ENCODE measurements at places on chromosomes 1 and 21.

DNA sequence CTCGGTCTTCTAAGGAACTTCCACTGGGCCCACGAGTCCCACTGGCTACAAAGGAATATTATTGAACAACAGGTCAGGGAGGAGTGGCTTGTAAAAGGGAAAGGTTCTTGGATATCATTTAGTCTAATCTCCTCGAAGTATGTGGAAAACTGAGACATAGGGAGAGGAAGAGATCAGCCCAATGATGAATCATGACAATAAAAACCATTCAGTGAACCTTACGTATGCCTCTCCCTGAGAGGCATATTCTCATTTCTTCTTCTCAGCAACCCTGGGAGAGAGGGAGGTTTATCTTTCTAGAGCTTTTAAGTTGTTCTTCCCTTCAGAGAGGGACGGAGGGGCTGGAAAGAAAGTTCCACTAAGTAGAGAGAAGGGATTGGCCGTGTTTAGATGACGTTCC lies 5.3 kb upstream of the MOB3C start:
- DNase-seq = no peak

GRCh38 chr21:29991624-29992023 lies 51.8 kb upstream of the GRIK1 start:
- DNase-seq = no peak

GRCh38 chr1:64320470-64320869 lies 117.0 kb downstream of the UBE2U start:
- no peak for DNase-seq

DNA sequence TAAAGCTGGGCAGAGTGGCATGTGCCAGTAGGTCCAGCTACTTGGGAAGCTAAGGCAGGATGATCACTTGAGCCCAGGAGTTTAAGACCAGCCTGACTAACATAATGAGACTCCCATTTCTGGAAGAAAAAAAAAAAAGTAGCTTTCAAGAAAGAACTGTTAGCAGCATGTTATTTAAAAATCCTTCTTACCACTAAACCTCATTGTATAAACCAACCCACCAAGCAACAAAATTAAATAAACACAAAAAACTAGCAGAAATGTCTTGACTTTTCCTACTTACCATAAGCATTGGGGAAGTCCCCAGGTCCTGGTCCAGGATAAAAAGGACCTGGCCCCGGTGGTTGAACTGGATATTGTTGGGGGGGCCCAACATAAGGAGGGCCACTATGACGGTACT lies 192.9 kb upstream of the HP1BP3 start:
- DNase-seq = no peak

GRCh38 chr1:44842862-44843655 lies at the start of gene PTCH2:
Gene PTCH2, minus strand, starts transcription at chr1:44843253. Its CDS starts 321 bp downstream, at chr1:44842932.
- peak; percentile 79 for DNase-seq
